ENCODE measurements at places on chromosomes 11 and 22.

GRCh38 chr22:21064917-21065864 lies 19.4 kb downstream of the LRRC74B start:
- DNase-seq = no peak

DNA sequence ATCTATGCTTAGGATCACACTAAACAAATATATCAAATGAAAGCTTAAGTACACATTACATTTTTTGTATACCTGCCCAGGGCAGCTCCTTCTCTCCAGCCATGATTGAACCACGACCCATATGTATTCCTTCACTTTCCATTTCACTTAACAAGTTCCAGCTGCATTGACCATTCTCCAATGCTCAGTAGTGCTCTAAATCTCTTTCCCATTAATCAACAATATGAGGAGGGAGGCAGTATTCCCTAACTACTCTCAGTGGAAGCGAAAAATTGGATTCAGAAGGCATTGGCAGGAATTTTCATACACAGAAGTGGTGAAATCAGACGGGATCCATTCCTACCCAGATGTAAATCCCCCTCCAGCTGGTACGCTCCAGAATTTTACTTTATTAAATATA lies 372.0 kb upstream of the LUZP2 start:
- DNase-seq = no peak

DNA sequence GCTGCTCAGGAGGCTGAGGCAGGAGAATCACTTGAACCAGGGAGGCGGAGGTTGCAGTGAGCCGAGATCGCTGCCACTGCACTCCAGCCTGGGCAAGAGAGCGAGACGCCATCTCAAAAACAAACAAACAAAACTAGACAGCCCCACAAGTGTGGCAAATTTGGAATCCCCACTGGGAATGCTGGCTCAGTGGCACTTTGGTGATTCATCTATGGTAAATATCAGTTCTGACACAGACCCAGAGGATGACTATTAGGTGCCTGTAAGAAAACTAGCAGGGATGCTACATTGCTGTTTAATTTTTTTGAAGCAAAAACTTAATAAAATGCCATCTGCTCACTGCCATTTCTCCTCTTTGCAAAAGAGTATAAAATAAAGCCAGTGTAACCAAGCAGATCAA lies 107.9 kb downstream of the NAT10 start:
- DNase-seq = no peak

DNA sequence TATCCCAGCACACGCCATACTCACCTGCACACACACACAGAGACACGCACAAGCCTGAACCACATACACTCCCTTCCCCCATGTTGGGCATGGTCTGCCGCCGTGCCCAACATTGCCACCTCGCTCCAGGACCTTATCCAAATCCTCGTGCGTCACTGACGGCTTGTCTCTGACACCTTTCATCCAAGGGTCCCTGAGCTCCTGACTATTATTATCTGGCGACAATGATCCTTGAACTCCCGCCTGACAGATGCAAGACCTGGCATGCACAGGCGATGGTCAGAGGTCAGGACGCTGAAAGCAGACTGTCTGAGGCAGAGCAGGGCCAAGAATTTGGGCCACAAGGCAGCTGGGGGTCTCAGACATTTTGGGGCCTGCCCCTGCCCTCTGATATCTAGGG lies 4.2 kb downstream of the MB start:
- no peak for DNase-seq

- no peak for DNase-seq
Measured at GRCh38 chr11:105005451-105005845, 17.5 kb downstream of the CASP5 start.

GRCh38 chr11:111676878-111677585 lies 74.8 kb downstream of the SIK2 start:
- DNase-seq = no peak

DNA sequence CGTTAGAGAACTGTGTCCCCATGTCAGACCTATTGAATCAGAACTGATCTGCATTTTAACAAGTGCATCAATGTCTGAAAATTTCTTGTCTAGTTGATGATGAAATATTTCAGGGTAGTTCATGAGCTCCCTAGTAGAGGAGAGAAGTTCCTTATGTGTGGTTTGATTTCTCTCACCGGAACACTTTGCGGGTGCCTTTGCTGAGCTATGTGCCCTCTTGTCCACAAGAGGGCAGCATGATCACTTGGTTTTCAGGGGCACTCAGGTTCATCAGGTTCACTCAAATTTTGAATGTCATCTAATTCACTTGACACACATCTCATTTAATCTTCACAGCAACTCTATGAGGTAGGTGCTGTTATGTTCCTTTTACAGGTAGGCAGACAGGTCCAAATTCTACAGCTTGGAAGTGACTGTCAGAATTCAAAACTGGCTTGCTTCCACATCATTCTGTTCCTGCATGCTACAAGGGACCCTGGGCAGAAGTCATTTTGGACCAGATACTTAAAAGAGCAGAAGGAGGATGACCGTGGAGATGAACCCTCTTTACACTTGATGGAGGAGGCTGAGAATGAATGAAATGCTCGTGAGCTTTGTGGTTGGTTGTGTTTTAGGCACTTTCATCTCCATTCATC lies 55.6 kb downstream of the P4HA3 start:
- peak; percentile 63 for DNase-seq

DNA sequence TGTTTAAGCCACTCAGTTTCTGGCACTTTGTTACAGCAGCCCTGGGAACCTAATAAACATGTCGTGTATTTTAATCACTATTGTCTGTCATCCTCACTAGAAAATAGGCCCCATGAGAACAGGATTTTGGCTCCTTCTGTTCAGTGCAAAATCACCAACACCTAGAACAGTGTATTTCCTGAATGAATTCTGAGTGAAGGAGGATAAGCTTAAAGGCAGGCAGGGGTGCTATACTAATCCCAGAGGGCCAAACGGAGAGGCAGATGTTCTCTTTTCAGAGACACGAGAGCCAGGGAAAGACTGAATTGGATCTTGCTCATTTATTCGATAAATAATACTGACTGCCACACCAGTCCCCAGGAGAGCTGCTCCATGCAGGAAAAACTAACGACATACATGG lies 10.4 kb downstream of the SMCO4 start:
- no peak for DNase-seq

DNA sequence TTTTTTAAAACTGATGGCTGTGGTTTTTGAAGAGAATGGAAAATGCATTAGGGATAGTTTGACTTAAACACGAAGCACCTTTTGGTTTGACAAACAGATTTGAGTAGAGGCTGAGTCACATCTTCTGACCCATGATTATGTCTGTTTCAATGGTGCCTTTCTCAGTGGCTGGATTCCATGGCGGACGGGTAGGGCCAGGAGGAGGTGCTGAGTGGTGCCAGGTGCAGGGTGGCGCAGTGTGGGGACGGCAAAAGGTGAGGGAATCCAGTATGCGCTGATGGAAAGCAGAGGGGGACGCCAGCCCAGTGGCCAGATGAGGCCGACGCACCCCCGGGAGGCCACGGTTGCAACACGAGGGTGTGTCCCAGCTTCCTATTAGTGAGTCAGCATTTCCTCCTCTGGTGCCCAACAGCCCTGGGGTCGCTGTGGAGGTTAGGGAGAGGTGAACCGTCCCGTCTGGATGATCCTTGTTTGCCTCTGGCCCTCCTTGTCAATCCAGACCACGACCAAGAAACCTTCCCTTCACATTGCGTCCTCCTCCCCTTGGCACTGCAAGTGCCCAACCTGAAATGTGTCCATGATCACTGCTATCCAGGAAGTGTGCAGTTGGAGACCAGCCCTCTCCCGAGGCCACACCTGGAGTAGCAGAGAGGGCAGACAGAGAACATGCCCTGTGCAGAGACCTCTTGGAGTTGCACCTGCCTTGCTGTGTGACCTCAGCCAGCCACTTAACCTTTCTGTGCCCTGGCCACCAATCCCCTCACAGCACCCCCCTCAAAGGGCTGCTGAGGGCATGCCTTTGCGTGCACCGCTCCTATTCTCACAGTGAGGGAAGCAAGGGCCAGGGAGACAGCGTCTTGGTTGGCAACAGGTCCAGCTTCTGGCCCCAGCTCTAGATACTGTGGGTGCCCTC lies 32.5 kb upstream of the ATXN10 start:
- no peak for DNase-seq

GRCh38 chr22:21710156-21710555 lies 25.4 kb downstream of the YPEL1 start:
- DNase-seq = no peak

GRCh38 chr22:34841331-34841771 lies 224.6 kb upstream of the ISX start:
- DNase-seq = no peak

DNA sequence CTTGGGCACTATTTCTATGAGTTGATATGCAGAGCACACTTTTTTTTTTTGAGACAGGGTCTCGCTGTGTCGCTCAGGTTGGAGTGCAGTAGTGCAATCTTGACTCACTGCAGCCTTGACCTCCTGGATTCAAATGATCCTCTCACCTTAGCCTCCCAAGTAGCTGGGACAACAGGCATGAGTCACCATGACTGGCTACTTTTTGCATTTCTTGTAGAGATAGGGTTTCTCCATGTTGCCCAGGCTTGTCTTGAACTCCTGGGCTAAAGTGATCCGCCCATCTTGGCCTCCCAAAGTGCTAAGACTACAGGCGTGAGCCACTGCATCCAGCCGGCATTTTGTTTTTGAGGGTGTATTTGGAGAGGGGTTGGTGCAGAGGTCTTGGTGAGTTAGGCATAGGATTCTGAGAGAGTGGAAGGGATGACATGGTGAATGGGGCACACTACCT lies 29.9 kb upstream of the MTCH2 start:
- DNase-seq = no peak

GRCh38 chr22:36936362-36937116 lies 23.1 kb downstream of the CSF2RB start:
- DNase-seq = no peak

GRCh38 chr22:25772288-25772687 lies 30.3 kb downstream of the MYO18B start:
- no peak for DNase-seq

- DNase-seq = no peak
Measured at GRCh38 chr11:19555266-19555665, 157.4 kb upstream of the NAV2 start.

DNA sequence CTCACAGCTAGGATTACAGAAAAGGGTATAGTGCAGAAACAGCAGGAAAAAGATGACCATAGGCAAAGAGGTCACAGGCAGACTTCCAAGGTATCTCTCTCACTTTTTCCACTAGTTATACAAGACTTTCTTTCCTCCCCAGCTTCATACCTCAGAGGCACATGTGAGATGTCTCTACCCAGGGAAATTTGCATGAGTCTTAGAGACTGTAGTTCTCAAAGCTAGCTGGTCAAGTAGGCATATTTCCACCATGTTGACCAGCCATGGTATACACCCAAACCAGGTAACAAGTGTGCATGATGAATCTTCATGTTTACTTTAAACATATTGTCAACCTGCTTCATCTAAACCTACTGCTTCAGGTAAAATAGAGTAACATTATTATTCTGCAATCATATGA lies 27.9 kb downstream of the PRMT3 start:
- no peak for DNase-seq

- DNase-seq = no peak
Measured at GRCh38 chr22:43257549-43257948, 70.6 kb upstream of the TTLL12 start.

GRCh38 chr22:47335460-47335859 lies 573.0 kb downstream of the TBC1D22A start:
- DNase-seq = no peak

DNA sequence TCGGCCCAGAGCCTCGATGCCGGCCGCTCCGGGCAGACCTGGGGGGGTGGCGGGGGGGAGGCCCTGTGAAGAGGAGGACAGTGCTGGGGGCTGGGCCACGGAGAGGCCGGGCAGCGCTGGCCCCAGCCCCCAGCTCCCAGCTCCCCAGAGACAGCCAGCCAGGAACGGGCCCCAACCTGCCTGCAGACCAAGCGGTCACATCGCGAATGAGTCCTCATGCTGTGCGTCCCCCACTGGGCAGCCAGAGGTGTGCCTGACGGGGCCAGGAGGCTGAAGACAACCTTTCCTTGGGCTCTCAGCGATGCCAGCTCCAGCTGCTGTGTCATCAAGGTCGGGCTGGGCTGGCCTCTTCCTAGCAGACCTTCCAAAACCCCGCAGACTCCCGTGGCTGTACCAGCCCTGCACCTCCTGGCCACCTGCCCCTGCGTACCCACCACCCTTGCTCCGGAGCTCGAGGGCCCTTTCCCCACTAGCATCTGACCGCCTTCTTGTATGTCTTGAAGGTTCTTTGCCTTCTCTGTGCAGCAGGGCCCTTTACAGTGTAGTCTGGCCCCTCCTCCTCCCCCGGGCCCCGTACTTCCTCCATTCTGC lies 88.4 kb downstream of the CDKN1C start:
- DNase-seq = no peak

DNA sequence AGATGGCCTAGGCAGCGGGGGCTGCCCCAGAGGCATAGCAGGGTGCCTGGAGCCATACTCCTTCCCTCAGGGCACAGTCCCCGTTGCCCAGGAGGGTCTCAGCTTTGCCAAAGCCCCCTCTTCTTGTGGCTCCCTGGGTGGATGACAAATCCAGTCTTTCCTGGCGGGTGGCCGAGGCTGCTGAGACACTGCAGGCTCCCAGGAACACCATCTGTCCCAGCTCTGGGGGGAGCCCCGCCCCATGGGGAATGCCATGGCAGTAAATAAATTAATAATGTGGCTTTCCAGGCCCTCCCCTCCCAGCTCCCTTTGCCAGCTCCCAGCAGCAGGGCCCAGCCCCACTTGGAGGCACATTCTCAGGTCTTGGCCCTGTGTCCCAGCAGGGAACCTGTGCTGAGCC lies 45.0 kb downstream of the PDE2A start:
- no peak for DNase-seq

GRCh38 chr11:95734009-95734572 lies 55.5 kb downstream of the FAM76B start:
- DNase-seq = no peak

- no peak for DNase-seq
Measured at GRCh38 chr22:33757041-33757801, 163.1 kb downstream of the LARGE1 start.

GRCh38 chr11:59804061-59804460 lies 6.5 kb downstream of the MRPL16 start:
- DNase-seq = no peak

- DNase-seq = no peak
Measured at GRCh38 chr11:60947700-60948099, 4.3 kb downstream of the SLC15A3 start.

GRCh38 chr22:38315823-38316363 lies 1.3 kb downstream of the CSNK1E start:
- DNase-seq = no peak

DNA sequence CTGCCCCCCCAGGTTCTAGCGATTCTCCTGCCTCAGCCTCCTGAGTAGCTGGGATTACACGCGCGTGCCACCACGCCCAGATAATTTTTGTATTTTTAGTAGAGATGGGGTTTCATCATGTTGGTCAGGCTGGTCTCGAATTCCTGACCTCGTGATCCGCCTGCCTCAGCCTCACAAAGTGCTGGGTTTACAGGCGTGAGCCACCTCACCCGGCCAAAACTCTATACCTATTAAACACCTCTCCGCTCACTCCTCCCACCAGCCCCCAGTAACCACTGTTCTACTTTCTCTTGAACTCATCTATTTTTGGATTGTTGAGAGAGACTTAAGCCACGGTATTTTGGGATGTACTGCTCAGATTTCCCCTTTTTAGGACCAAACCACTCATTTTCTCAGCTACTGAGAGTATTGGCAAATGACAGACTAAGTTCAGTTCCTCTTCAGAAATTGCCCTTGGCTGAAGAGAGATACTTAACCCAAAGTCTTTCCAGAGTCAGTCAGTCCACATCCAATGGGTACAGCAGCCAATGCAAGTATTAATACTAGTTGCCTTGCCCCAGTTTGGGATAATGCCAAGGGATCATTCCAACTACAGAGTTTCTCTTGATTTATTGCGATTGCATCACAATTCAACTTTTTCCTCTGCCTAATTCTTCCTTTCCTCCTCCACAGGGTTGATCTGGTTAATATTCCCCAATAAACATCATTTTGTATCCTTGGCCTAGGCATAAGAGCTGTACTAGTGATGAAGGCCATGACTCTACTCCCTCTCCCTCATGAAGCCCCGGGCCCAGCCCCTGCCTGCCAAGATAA lies 36.8 kb upstream of the CSTF3 start:
- DNase-seq = peak; percentile 23

Data from CD4-positive, alpha-beta T cell treated with Interleukin-4 for 1 hour (primary cell).